ENCODE measurements at places on chromosomes 3 and 15.
A peak's percentile ranks its signal among the peaks of the same experiment; 100 is the strongest.

DNA sequence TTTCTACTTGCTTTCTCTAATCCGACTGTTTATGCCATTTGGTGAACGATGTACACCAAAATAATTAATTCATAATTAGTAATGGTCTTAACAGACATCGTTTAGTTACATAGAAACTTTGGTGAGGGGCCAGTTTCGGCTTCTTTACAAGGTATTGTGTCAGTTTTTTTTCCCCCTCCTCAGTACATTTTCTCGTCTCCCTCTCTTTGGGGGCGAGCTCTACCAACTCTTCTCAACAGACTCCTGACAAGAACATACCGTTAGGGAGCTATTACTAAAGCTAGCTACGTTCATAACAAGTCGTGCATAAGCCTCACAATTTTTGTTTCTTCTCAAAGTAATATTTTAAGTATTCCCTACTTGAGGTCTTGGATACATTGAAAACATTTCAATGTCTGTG is 1.4 kb downstream of the U2SURP start:
- no peak for DNase-seq

- DNase-seq, result no peak
Measured at GRCh38 chr3:12681089-12681942, 17.4 kb upstream of the RAF1 start.

- DNase-seq, result no peak
Measured at GRCh38 chr15:78950902-78951840, 6.3 kb upstream of the CTSH start.

GRCh38 chr15:51866751-51867150 is 37.3 kb downstream of the TMOD3 start:
- DNase-seq, result no peak

- DNase-seq, result no peak
Measured at GRCh38 chr3:133474251-133474801, 74.5 kb downstream of the BFSP2 start.

GRCh38 chr3:177800561-177800960 is 603.3 kb upstream of the TBL1XR1 start:
- no peak for DNase-seq

DNA sequence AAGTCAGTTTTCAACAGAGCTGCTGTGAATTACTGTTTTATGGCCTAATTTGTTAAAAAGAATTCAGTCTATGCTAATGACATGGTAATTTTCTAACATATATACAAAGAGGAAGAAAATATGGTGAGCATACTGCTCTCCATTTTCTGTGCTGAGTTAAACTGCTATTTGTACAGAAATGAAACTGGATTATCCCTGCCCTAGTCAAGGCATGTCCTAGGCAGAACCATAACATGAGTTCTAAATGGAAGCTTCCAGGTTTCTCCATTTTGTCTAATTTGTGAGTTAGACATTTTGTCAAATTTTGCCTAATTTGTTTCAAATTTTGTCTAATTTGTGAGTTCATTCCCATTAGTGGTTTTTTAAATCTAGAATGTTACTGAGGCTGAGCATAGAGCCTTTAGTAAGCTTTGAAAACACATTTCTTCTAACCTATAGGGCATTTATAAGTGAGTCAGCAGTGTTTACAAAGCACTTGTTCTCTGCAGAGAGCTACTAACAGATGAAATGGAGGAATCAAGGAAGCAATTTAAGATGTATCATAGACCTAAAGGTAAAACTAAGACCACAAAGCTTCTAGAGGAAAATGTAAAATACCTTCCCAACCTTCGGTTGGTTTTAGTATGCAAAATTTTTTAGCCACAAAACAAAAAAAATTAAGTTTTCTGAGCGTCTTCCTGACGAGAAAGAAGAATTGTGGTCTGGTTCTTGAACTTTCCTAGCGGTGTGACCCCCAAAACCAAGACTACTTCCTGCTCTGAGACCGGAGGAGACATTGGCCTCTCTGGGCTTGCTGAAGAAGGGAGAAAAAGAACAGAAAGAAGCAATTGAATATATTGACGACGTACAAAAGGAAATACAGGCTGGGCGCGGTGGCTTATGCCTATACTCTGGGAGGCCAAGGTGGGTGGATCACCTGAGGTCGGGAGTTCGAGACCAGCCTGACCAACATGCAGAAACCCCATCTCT is 9.8 kb downstream of the P2RY14 start:
- DNase-seq, result no peak

GRCh38 chr3:128080323-128081080 is 28.3 kb downstream of the SEC61A1 start:
- DNase-seq, result peak; percentile 1

DNA sequence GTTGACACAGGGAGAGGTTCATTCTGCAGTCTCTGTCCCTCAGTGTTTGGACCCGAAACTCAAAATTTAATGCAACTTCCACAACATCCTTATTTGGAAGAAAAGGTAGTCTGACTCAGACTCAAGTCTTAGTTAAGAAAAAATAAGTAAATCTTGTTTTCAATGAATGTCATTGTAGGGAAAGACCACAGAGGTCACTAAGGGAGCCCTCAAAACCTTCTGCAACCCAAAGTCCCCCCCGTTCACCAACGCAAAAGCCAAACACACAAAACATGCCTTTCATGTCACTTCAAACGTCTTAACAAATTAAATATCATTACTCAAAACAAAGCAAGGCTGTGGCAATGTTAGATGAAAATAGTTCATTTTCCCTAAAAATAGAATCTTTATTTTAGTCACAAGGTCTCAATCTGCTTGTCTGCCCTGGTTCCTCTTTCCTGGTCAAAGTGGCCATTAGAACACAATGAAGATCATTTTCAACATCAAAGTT is 20.9 kb upstream of the SSUH2 start:
- no peak for DNase-seq

- DNase-seq, result no peak
Measured at GRCh38 chr15:68447209-68447608, 15.2 kb upstream of the ITGA11 start.

- DNase-seq, result no peak
Measured at GRCh38 chr3:68089572-68090011, 435.2 kb upstream of the SUCLG2 start.

GRCh38 chr15:57114070-57114469 is 195.6 kb downstream of the TCF12 start:
- DNase-seq, result no peak

DNA sequence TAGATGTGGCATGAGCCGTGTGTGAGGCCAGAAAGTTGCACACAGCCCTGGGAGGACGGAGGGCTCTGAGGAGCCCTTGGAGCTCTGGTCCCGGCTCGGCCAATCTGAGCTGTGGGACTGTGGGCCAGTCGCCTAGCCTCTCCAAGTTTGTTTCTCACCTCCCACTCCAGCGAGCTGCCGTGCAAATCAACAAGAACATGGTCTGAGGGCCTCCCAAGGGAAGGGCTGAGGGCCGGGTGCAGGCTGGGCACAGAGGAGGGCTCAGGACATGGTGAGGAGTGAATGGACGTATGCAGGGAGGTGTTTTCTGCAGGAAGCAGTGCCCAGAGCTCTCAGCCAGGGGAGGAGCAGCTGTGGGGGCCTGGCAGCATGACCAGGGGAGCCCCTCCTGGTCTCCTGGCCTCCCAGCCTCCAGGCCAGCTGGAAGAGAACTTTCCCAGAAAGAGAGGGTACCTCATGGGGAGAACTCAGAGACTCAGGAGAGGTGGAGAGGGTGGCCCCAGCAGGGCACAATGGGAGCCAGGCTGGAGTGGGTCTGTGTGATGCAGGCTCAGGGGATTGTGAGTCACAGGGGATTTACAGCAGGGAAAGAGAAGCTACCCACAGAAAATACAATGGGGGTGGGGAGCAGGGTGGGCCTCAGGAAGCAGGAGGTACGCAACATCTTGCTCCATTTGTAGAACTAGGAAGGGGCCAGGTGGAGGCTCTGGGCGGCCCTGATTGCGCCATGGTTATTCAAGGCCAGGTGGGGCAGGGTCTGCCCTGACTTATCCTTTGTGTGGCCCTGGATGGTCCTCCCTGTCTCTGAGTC is 24.8 kb downstream of the PSTPIP1 start:
- no peak for DNase-seq

DNA sequence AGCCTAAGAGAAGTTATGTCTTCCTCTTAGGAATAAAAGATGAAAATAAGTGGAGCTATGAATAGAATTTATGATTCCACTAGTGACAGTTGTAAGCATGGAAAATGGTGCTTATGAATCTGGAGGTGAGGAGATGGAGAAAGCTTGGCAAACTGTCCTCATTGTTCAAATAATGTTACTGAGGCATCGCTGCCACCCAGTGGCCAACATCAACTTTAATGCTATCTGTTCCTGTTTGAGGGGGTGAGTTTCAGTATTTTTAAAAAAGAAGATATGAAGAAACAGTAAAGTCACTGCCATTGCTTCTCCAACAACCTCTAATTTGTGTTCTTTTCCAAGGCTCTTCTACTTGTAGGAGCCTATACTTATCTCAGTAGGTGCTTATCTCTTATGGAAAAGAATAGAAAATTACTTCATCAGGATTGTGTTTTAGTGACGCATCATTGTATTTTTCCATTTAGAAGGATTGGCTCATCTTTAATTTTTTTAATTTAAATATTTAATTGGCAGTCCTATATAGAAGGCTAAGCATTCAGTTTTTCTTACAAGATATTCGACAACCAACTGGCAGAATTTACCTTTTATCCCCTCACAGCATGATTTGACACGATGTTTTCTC is 260.4 kb upstream of the P2RY1 start:
- DNase-seq, result no peak

DNA sequence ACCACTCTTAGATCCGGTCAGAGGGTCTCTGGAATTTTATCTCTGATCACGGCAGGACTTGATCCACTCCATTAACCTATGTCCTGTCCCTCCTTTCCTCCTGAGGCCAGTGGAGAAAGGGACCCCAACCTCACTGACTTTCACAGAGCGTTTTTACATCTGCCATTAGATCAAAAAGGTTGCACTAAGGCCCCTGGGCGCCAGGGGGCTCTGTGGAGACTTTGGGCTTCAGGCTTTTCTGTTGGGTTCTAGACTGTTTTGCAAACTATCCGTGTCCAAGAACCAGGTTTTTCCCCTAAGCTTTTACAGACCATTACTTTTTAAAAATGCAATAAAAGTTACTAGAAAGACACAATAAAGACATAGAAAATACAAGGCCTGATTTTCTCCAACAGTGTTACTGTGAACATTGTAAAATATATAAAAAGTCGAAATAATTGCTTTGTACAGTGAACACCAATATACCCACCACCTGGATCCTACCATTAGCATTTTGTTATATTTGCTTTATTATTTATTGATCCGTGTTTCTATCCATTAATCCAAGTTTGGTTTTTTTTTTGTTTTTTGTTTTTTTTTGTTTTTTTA is 159.7 kb downstream of the POLR2M start:
- DNase-seq, result peak; percentile 56

DNA sequence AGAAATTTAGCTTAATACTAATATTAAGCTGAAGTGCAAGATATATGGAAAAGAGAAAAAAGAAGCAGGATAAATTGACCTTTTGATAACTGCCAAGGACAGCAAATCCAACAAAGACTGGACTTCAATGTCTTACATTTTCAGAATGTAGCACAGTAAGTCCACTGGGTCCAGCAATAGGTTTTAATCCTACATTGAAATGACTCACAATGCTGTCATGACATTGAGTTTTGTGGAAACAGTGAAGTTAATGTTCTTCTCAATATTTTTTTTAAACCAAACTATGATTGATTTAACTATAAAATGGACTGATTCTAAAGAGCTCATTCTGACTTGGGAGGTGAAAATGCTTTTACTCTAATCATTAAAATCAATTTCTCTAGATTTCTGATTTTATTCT is 166.6 kb upstream of the ZNF717 start:
- no peak for DNase-seq

GRCh38 chr15:64017082-64017588 is 29.1 kb downstream of the DAPK2 start:
- no peak for DNase-seq

- DNase-seq, result no peak
Measured at GRCh38 chr3:177484206-177484605, 286.9 kb upstream of the TBL1XR1 start.

GRCh38 chr3:131797776-131798175 is 237.0 kb downstream of the CPNE4 start:
- no peak for DNase-seq

DNA sequence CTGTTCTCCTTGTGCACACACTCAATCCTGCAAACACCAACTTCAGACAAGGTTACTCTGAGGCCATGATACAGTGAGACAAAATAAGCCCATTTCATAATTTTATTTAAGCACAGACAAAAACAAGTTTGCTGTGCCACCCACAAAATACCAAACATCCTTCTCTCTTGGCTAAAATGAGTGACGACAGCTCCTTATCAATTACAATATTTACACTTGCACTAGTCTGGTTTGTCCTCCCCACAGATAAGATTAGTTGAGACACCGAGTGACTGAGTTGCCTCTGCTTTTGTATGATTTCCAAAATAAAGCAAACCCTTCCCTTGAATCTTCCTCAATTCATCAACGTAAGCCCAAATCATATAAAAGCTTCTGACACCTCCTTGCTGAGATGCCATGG is 233.5 kb upstream of the ATP10A start:
- DNase-seq, result no peak

- DNase-seq, result no peak
Measured at GRCh38 chr3:143783851-143784370, 64.4 kb downstream of the SLC9A9 start.
